Stimulated activated CD8-positive, alpha-beta memory T cell treated with anti-CD3 and anti-CD28 coated beads, Interleukin-4, amount 100 ng/mL, for 4 hours (primary cell): ENCODE measurements at places on chromosomes 3 and 15.
A peak's percentile ranks its signal among the peaks of the same experiment; 100 is the strongest.

DNA sequence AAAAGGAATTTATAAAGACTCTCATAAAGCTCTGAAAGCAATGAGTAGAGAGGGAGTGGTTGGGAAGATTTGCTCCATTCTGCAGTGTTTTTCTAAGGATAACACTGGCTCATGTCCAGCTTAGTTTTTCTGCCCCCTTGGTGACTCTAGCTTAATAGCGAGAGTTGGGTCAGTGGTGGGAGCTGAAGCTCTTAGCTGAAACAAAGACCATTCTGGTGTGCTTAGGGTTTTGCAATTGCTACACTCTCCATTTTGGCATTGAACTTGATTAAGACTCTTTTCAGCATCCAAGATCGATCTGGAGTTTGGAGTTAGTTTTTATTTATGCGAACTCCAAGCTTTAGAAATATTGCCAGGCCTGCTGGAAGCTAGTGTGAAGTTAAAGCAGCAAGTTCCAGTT is 98.0 kb downstream of the ATG7 start:
- no peak for DNase-seq

GRCh38 chr3:112327371-112327951 is 5.5 kb upstream of the CD200 start:
- no peak for DNase-seq

- no peak for DNase-seq
Observed at GRCh38 chr3:150265305-150265704, 142.8 kb upstream of the TSC22D2 start.

DNA sequence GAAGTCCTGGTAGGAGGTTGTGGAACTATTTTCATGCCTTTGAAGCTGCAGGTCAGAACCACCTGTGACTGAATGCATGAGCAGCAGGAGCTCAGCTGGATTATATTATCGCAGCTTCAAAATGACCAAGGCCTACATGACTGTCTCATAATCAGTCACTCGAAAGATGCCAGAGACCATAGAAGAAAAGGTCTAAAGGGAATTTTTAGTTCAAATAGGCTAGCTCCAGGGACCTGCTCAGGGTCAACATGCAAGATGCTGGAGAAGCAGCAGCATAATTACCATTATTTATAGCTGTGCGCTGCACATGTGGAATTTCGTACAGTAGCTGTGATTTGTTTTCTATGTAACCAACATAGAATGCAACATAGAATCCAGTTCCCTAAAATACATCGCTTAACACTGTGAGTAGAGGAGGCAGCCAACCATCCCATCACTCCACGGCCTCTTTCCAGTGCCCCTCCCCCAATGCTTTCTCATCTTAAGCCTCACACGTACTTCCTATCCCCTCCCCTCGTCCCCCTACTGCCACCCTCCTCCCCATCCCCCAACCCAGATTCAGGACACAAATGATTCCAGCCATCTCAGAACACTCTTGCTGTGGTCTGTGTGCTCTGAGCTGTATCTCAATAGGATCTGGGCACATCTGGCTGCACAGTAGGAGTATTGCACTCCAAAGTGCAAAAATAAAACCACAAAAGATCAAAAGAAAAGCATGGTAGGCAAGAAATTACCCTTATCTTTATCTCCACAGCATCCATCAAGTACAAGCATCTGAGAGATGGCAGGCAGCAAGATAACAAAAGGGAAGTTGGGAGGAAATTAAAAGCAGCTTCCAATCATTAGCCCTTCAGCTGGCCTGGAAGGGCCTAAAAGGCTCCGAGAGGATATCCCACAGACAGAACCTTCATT is 352.8 kb upstream of the SEMA6D start:
- DNase-seq: no peak

DNA sequence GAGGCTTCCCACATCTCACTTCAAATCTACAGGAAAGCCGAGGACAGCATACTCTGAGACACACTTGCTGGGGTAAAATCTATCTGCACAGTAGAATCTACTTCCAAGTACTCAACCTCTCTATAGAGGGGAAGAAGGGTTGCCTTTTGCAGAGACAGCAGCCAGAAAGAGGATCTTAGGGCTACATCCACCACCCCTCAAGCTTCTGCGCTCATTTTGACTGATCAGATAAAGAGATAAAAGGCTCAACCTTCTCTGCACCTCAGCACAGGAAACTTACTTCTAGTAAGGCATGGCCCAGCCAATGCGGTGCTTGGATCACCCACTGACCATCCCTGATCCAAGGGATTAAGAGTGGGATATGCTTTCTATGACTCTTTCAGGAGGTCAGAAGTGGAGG is 6.9 kb upstream of the SLC9A9 start:
- DNase-seq: no peak

DNA sequence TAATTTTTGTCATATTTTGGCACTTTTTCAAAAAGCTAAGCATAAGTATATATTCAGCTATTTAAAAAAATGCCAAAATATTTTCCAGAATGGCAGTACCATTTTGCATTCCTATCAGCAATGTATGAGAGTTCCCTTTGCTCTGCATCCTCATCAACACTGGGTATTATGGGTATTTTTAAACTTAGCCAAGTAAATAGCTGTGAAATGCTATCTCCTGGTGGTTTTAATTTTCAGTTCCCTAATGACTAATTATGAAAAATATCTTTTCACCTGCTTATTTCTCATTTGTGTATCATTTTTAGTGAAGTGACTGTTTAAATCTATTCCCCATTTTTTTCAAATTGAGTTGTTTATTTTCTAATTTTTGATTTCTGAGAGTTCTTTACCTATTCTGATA is 199.7 kb upstream of the NECTIN3 start:
- DNase-seq: no peak

- DNase-seq: peak; percentile 44
Observed at GRCh38 chr3:196837819-196838420, 29.8 kb upstream of the SENP5 start.

DNA sequence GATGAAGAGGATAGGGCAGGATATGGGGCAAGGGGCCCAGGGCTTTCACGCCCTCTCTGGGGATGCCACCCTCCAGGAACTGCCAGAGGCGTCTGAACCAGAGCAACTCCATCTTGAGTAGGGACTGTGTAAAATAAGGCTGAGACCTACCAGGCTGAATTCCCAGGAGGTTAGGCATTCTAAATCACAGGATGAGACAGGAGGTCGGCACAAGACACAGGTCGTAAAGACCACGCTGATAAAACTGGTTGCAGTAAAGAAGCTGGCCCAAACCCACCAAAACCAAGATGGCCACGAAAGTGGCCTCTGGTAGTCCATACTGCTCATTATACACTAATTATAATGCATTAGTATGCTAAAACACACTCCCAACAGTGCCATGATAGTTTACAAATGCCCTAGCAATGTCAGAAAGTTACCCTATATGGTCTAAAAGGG is 40.7 kb downstream of the HERC1 start:
- no peak for DNase-seq

DNA sequence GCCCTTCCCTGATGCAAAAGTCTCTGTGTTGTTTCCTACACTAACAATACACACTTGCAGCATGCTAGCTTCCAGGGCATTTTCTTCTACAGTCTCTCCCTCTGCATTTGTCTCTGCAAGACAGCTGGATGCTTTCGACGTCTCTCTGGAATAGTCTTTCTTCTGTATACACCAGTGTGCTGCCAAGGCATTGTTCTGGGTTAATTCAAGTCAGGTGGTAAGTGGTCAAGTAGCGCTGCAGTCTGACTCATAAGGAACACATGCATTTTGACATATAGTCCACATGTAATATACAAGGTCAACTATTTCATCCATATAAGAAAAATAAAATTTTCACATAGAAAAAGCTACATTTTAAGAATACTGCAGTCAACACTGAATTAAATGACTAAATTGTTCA is 92.7 kb downstream of the MYLK start:
- no peak for DNase-seq

- DNase-seq: no peak
Observed at GRCh38 chr15:58748040-58748851, 1.3 kb downstream of the ADAM10 start.

DNA sequence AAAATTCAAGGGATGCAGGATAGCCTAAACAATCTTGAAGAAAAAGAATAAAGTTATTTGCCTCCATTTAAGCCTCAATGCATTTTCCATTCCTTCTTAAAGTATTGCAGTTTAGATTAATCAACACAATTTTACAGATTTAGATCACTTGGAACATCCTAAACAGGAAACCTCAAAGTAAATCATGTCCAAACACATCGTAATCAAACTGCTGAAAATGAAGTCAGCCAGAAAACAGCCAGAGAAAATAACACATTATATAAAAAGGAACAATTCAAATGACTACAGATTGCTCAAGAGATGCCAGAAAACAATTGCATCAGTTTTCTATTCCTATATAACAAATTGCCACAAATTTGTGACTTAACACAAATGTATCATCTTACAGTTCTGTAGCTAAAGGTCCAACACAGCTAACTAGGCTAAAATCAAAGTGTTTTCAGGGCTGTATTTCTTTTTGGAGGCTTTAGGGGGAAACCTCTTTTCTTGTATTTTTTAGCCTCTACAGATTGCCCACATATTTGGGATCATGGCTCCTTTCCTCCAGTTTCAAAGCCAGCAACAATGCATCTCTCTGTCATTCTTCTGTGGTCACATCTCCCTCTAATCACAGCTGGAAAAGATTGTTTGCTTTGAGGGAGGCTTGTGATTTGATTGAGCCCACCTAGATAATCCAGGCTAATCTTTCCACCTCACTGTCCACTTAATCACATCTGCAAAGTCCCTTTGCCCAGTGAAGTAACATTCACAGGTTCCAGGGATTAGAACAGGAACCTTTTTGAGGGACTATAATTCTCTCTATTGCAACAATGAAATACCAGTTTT is 543.3 kb upstream of the UBE2E2 start:
- no peak for DNase-seq

DNA sequence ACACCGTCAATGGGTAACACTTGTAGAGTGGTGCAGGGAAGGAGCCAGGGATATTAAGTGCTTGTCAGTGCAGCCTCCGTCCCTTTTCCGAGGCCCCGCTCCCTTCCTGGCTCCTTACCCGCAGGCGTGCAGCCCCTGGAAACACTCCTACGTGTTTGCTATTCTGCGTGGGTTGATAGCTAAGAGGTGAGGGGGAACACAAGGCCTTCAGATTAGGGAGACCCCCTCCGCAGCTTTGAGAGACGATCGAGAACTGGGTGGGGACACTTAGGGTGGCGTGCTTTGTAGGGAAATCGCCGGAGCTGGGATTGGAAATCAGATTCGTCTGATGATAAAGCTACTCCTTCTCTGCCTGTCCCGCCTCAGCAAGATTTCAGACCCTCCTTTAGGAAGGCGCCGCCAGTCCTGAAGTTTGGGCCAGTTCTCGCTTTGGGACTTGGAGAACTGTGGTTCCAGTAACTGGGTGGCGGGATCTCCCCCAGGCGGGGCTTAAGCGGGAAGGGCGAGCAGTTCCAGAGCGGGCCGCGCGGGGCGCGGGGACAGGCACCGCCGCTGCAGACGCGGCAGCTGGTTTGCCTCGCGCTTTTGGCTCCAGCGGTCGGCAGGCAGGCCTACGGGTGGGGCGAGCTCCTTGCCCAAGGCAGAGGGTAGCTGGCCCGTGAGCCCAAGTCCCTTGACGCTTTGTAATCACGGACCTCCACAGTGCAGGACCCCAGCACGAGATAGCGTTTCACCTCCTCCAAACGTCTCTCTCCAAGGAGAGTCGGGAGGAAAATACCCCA is 8.0 kb upstream of the FAM107A start:
- no peak for DNase-seq

DNA sequence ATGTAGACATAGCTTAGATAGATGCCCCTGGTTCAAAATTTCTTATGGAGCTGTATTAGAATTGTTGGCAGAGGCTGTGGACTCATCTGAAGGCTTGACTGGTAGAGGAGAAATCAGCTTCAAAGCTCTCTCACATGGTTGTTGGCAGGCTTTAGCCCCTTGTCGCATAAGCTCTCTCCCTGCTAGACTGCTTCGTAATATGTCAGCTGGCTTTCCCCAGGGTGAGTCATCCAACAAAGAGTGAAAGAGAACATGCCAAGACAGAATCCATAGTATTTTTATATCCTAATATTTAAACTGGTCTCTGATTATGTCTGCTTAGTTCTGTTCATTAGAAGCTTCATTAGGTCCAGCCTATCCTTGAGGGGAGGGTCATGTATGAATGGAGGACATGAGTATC is 427.4 kb upstream of the NAALADL2 start:
- DNase-seq: no peak

DNA sequence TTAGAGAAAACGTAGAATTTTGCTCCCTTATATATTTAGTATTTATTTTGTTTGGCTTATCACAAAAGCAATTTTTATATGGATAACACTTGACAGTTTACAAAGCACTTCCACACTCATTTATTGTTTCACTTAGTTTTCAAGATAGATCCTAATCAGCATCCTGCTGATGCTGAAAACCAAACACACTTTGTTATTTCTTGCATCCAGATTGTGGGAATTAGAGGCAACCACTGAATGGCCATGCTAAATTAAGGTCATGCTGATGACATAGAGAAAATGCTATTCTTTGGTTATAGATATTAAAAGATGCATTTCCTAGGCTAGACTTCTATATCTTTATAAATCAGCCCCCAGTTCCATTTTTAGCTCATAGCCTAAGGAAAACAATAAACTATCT is 474.1 kb upstream of the KCNMB2 start:
- DNase-seq: no peak

DNA sequence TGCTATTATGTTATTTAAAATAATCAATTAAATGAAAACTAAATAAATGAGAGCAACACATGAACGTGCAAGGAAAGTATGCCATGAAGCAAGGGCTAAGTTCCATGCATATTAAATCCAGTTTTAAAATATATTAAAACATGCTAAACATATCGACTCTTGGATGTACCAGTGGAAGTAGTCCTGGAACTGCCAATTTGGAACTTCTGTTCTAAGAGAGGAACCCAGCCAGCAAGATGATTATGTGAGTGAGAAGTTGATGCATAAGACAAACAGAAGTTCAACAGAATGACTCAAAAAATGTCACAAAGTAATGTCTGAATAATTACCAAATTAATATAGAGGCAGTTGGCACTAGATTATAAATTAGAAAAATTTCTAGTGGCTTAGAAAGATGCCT is 714.2 kb downstream of the NLGN1 start:
- DNase-seq: no peak

DNA sequence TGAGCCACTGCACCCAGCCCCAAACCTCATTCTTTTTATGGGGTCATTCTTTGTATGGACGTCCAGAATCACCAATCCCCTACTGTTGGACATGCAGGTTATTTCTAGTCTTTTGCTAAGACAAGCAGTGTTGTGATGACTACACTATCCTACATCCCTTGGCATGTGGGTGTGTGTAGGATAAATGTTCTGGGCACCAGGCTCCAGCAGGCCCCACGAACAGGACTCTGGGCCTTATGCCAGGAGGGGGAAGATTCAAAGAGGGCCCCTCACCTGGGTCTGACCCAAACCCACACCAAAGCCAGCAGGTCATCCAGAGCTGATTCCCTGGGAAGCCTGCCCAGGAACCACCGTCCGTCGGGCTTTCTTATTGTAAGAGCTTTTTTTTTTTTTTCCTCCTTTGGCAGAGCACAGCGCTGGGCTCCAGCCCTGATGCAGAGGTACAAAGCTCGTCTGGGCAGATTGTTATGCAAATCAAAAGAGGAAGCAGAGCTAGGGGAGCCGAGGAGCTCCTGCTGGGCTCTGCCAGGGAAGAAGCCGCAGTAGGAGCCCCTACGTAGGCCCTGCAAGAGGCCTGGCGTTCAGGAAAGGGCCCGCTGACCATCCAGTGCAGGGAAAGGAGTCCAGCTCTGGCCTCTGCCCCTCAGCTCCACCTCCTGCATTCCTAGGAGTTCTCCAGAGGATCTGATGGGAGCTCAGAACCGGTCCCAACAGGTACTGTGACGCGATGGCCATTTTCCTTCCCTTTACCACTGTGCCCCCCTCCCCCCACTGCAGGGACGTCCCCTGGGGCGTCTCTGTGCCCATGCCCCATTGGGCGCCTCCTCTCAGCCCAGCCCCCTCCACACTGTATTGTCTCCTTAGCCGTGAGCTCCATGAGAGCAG is 29.0 kb upstream of the FURIN start:
- no peak for DNase-seq
